ENCODE measurements at places on chromosomes 6 and 20. TPM values are rescaled to one million over a fixed set of nuclear protein-coding genes. Genes with fewer than 3 reads are reported as not detected.

SNAI1 gene
- 6.2 TPM for polyA plus RNA-seq

TRIM31 gene
- polyA plus RNA-seq = not detected

FLRT3 gene
- polyA plus RNA-seq = 2.2 TPM

DPPA5 gene
- not detected for polyA plus RNA-seq

DNA sequence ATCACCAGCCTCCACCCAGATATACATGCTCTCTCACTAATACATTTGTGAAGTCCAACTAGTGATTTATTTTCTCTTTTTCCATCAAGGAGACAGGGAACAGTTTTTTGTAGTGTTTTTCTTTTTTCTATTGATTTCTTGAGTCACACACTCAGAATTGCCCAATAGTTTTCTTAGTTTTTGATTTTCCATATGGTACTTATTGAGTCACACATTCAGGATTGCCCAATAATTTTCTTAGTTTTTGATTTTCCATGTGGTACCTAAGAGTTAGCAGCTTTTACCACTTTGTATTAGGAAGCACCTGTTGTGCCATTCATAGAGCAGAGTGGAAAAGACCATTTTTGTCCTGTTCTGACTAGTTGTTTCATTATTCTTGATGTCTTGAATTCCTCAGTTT is 1268.8 kb downstream of the EPHA7 start:
- H3K36me3 ChIP-seq = no peaks in the 10 kb centered on the region
- no peaks in the 10 kb centered on the region for H3K4me1 ChIP-seq
- H3K27ac ChIP-seq = no peak overlapping the region
- no peak overlapping the region for H3K4me3 ChIP-seq
- H3K27me3 ChIP-seq = no peaks in the 10 kb centered on the region

KHDC1L gene
- polyA plus RNA-seq = 0.16 TPM

DNA sequence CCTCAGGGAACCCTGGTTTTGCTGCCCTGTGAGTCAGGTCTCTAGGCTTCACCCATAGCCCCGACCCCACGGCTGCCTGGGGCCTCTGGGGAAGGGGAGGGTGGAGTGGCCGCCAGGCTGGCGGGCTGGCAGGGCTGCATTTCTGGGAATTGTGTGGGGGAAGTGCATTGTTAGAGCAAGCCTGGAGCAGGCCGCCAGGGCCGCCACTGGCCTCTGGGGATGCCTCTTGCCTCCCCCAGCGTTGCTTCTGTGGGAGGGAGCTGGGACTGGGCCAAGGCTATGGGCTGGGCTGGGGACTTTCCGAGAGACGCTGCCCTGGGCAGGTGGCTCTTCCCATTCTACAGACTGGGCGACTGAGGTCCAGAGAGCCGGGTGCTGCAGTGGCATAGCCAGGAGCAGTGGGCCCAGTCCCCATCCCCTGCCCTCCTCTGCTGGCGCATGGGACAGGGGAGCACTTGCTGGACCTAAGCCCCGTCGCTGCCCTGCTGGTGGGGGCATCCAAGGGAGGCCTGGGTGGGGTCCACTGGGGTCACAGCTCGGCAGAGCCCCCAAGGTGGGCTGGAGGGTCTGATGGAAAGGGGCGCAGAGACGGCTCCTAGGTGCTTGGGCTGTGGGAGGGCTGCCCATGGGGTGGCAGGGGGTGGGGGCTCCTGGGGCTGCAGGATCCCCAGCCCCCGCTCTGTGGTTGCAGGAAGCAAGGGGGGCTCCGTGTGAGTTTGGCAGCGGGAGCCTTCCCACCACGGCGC is 6.6 kb upstream of the SOX18 start:
- H3K27ac ChIP-seq = no peak overlapping the region
- DNase-seq = peak; percentile 57
- H3K4me3 ChIP-seq = no peak overlapping the region
- H3K36me3 ChIP-seq = no peaks in the 10 kb centered on the region

DNA sequence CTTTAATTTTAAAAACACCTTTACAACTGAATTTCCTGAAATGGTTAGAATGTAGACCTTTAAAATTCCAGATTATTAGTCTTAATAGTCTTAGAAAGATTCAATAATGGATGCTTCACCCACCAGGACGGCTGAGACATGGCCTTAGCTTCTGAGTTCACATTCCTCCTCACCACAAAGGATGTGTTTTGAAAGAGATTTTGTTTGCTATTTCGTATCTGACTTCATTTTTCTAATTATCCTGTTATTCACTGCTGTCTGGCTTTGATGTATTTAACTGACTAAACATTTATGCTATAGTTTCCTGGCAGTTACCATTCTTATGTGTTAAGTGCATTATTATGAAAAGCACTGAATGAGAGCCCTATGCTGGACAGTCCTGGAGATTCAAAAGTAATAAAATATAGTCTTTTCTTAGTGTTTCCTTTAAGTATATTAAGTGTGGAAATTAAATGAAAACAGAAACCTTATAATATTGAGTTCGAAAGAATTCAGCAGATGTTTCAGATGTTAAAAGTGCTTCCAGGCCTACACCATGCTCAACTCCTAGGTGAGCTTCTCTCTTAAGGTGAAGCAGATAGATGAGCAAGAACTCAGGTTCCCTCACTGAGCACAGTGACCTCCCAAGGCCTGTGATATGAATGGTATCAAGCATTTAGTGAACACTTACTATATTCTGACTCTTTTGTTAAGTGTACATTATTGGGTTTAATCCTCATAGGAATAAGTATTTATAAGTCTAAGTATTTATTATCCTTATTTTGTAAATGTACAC is 40.3 kb downstream of the MAP3K4 start:
- H3K4me1 ChIP-seq = peaks cover 3% of the 10 kb centered on the region
- H3K27me3 ChIP-seq = no peaks in the 10 kb centered on the region
- H3K36me3 ChIP-seq = peaks cover 2% of the 10 kb centered on the region
- no peak for DNase-seq
- no peak overlapping the region for H3K4me3 ChIP-seq

TMEM244 gene
- 3.8 TPM for polyA plus RNA-seq

GRCh38 chr6:17281100-17281496 is at the start of gene RBM24:
Gene RBM24 (plus strand): TSS chr6:17281361. CDS start chr6:17281582, 221 bp downstream.
- H3K36me3 ChIP-seq = no peaks in the 10 kb centered on the region
- H3K27ac ChIP-seq = no peak within 1 kb of the TSS
- H3K4me1 ChIP-seq = peaks cover 10% of the 10 kb centered on the region
- no peaks in the 10 kb centered on the region for H3K27me3 ChIP-seq
- peak within 1 kb of the TSS; percentile 77 for H3K4me3 ChIP-seq

- no peak overlapping the region for H3K4me3 ChIP-seq
- no peak overlapping the region for H3K27ac ChIP-seq
- no peak for DNase-seq
Observed at GRCh38 chr6:83124553-83124952, 57.1 kb downstream of the DOP1A start.

DNA sequence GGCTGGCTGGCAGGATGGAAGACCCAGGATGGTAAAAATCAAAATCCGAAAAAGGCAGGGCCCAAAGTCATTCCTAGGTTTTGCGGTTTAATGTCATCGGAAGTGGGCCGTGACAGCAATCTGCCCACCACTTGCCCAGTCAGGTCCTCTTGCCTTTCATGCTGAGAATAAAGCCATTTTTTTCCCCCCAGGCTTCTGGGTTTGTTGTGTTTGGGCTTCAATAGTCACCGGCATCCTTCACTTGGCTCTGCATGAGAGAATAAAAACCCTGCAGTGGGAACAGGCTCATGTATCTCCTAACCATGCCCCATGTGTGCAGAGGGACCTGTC is 56.1 kb downstream of the MEP1A start:
- no peaks in the 10 kb centered on the region for H3K36me3 ChIP-seq
- no peak overlapping the region for H3K4me3 ChIP-seq
- peaks cover 15% of the 10 kb centered on the region for H3K27me3 ChIP-seq
- DNase-seq = no peak
- no peak overlapping the region for H3K27ac ChIP-seq

DNA sequence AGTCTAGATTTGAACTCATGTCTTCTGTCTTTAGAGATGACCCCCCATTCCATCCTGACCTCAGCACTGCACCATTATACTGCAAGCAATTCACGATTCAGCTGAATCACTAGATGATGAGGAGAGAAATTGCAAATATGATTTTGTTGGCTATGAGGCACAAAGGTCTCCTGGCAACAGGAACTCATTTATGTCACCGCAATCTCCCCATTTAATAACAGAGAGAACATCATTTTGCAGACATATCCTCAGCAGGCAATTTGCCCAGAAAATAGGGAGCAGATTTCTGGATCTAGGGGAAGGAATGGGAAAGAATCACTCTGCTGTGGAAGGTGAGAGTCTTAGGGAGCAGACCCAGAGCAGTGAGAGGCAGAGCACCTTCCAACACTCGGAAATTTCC is 303.0 kb downstream of the PAX1 start:
- no peak for DNase-seq
- no peaks in the 10 kb centered on the region for H3K36me3 ChIP-seq
- H3K27me3 ChIP-seq = no peaks in the 10 kb centered on the region
- H3K4me3 ChIP-seq = no peak overlapping the region

ZNF334 gene
- polyA plus RNA-seq = 4.5 TPM

DNA sequence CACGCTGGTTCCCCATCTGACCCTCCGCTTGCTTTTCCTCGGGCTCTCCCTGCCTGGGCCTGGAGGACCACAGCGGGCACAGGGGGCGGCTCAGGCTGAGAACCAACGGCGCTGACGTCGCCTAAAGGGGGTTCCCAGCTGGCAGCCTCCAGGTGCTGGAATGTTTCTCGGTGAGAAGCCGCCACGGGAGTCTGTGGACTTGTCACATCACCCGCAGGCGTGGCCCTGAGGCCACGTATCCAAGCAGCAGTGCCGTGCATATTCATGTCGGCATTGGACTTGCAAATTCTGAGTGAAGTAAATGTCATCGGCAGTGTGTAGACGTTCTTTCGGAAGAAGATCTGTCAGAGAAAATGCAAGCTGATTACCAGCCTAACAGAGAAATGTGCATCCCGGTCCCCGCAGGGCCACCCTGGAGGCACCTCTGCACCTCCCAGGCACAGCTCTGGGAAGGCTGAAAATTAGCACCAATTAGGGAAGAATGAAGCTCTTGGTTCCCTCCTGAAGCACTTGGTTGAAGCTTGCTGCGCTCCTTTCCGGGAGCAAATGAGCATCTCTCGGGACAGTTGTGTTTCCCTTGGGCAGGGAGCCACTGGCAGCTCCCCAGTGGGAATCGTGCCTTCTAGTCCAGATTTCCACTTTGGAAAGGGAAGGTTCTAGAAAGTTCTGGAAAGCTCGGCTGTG is 24.3 kb downstream of the NTSR1 start:
- no peak overlapping the region for H3K27ac ChIP-seq
- no peaks in the 10 kb centered on the region for H3K36me3 ChIP-seq
- DNase-seq = no peak
- H3K4me3 ChIP-seq = no peak overlapping the region

- peaks cover 3% of the 10 kb centered on the region for H3K36me3 ChIP-seq
- no peak for DNase-seq
- peaks cover 70% of the 10 kb centered on the region for H3K4me1 ChIP-seq
- no peaks in the 10 kb centered on the region for H3K27me3 ChIP-seq
- H3K4me3 ChIP-seq = no peak overlapping the region
Observed at GRCh38 chr20:8148501-8148900, 16.4 kb downstream of the PLCB1 start.

- no peaks in the 10 kb centered on the region for H3K27me3 ChIP-seq
- peak overlapping the region; percentile 88 for H3K4me3 ChIP-seq
- DNase-seq = no peak
- H3K4me1 ChIP-seq = peaks cover 10% of the 10 kb centered on the region
- H3K36me3 ChIP-seq = no peaks in the 10 kb centered on the region
- peak overlapping the region; percentile 15 for H3K27ac ChIP-seq
Observed at GRCh38 chr6:157822245-157823000, 623 bp upstream of the SNX9 start.

DNA sequence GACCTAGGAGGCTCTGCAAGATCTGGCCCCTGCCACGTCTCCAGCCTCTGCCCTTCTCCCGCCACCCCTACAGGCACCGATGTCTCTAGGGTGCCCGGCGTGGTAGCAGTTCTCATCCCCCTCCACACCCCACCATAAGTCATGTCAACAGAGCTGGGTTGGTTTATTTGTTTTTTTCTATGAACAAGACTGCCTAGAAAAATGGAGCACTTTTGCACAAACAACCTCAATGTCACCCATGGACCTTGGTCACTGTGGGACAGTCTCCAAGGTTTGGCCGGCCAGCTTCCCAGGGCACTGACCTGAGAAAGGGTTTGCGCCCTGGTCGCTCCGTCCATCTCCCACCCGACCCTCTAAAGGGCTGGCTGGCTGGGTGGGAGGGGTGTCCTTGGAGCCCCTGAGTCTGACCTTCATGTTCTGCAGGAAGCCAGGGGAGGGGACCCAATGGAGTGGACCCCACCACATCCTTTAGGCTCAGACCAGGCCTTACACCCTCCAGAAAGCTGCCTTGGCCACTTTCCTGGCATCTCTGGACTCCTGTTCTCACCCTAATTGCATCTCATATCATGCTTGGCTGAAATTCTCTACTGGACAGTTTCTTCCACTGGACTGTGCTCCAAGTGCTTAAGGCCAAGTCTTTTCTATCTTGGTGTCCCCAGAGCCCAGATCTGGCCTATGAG is 104.8 kb upstream of the PTPN1 start:
- no peaks in the 10 kb centered on the region for H3K36me3 ChIP-seq
- H3K4me3 ChIP-seq = no peak overlapping the region
- no peak for DNase-seq

DNA sequence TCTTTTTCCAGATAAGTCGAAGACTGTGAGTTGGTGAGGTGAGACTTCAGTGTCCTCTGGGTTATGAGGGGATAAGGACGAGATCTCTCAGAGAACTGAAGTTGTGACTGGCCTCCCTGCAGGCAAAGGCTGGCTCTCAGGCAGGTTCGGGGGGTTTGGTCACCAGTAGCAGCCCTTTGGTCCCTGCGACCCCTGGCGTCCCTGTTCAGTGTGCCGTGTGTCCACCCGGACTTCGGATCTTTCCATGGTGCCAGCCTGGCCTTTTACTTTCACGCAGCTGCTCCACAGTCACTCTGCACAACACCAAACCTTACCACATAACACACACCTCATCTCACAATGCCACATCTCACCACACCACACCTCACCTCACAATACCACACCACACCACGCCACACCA is 131.9 kb downstream of the ERMARD start:
- H3K4me1 ChIP-seq = no peaks in the 10 kb centered on the region
- DNase-seq = peak; percentile 5
- no peak overlapping the region for H3K27ac ChIP-seq
- no peaks in the 10 kb centered on the region for H3K36me3 ChIP-seq
- no peaks in the 10 kb centered on the region for H3K27me3 ChIP-seq

- H3K27ac ChIP-seq = no peak overlapping the region
- H3K27me3 ChIP-seq = no peaks in the 10 kb centered on the region
- H3K4me1 ChIP-seq = no peaks in the 10 kb centered on the region
- no peaks in the 10 kb centered on the region for H3K36me3 ChIP-seq
- DNase-seq = no peak
Observed at GRCh38 chr6:159989492-159990480, 20.9 kb downstream of the IGF2R start.

Measured in SK-N-SH (cell line).